Activated T-helper 1 cell treated with anti-CD3 and anti-CD28 coated beads, Interleukin-2, amount 50 U/mL, for 16 hours (primary cell): ENCODE measurements at places on chromosomes 2 and 18.

DNA sequence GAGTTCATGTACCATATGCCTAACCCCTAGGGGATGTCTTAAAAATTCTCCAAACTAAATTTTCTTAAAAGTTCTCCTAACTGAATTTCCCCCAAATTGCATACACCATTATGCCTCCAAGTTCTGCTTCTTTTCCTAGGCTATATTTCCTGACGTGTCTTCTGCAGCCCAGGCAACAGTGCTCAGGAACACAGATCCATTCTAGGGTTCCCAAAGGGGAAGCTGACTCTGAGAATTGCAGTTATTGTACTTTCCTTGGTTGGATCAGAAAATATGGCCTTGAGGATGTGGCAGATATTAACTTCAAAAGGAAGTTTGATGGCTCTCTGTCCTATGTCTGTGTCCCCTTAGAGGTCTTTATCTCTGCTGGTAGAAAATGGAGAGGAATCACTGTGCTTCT is 124.3 kb downstream of the TMEM17 start:
- DNase-seq, result no peak

DNA sequence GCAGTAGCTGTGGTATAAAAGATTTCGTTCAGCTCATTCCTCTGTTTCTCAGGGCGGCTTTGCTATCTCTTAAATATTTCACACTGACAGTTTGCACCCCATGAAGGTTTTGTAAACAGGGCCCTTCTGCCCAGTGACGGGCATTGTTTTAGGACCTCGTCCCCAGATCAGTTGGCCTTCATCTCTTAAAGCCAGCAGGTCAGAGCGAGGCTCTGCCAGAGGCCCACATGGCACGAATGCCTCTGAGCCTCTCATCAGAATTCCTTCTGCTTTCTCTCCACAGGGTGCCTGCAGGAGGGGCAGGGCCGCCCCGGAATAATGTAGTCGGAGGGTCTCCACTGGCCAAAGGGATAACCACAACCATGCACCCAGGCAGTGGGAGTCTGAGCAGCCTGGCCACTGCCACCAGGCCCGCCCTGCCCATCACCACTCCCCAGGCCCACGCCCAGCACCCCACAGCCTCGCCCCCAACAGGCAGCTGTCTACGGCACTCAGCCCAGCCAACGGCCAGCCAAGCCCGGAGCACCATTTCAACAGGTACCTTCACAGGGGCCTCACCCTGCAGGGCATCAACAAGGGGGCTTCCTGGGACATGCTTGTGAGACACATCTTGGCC is 177.0 kb downstream of the SEPTIN10 start:
- DNase-seq, result no peak

GRCh38 chr2:54957321-54957999 is 92.8 kb downstream of the RTN4 start:
- no peak for DNase-seq

DNA sequence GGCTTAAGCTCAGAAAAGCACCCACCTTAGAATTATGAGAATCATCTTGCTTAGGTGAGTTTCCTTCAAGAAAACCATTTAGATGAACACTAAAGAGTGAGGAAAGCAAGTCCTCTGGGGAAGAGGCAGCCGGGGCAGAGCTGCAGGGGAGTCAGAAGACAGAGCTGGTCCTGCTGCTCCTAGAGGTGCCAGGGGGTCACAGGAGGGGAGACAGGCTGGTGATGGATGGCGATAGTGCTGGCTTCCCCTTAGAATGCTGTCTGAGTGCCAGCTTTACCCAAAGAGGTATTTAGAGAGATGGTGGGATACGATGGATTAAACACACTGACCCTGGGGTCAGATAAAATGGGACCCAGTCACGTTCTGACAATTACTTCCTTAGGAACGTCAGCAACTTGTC is 269.4 kb downstream of the TDRD15 start:
- DNase-seq, result no peak

GRCh38 chr2:156937430-156937829 is 320.1 kb upstream of the GALNT5 start:
- no peak for DNase-seq

GRCh38 chr18:30684825-30685481 is 357.6 kb downstream of the DSC3 start:
- no peak for DNase-seq

GRCh38 chr2:144943986-144944385 is 424.1 kb upstream of the ZEB2 start:
- no peak for DNase-seq

- DNase-seq, result no peak
These were observed at the start of gene IHH for GRCh38 chr2:219060821-219061791. Gene IHH (minus strand): TSS chr2:219060921. CDS start chr2:219060467, 454 bp downstream.

DNA sequence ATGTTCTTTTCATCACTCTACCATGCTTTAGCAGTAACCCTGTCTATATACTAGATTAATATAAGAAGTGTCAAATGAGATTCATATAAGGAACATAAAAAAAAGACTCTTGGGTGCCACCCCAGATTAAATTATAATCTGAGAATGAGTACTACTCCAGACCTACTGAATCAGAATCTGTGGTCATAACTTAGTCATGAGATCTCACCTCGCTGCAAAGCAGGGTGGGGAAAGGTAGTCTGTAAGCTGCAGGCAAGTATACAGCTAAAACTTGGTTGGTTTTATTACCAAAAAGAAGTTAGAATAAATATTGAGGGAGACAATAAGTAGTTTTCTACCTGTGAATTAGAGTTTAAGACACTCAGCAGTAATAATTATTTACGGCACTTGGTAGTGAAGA is 175.6 kb downstream of the PARD3B start:
- no peak for DNase-seq

- no peak for DNase-seq
These were observed 1588.5 kb upstream of the PIK3C3 start for GRCh38 chr18:40366521-40366920.

DNA sequence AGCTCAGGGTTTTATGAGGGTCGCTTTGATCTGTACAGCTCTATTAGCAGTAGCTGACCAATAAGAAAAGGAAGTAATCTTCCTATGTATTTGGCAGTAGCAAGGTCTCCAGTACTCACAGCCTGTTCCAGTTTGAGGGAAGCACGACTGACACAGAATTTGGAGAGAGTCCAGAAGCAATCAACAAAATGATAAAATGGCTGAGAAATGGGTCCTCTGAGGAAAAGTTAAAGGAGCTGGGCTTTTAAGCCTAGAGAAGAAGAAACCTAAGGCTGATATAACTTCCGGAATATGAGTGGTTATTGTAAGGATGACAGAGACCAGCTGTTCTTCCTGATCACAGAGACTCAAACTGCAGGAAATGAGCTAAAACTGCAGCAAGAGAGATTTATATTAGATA is 382.8 kb downstream of the GPD2 start:
- no peak for DNase-seq

DNA sequence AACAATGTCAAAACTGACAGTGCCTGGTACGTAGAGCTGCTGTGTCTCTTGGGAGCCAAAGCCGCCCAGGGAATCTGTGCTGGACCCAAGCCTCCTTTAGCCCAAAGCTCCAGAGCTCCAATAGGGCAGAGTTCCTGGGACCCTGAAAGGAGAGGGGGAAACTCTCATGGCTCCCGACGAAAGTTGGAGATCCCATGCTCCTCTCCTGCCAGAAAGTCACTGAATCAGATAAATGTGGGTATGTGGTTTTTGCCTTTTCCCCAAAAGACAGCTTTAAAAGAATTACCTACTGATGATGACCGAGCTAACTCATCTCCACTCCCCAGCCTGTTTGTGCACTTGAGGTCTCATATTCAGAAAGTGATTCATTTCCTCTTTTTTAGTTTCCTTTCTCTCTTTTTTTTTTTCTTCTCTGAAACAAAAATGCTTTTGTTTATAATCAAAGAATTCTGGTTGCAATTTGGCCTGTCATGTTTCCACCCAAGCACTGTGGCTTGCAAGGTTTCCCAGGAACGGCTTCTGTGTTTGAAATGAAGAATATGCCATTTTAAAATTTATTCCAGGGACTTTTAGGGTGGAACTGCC is 14.1 kb upstream of the PMAIP1 start:
- no peak for DNase-seq

DNA sequence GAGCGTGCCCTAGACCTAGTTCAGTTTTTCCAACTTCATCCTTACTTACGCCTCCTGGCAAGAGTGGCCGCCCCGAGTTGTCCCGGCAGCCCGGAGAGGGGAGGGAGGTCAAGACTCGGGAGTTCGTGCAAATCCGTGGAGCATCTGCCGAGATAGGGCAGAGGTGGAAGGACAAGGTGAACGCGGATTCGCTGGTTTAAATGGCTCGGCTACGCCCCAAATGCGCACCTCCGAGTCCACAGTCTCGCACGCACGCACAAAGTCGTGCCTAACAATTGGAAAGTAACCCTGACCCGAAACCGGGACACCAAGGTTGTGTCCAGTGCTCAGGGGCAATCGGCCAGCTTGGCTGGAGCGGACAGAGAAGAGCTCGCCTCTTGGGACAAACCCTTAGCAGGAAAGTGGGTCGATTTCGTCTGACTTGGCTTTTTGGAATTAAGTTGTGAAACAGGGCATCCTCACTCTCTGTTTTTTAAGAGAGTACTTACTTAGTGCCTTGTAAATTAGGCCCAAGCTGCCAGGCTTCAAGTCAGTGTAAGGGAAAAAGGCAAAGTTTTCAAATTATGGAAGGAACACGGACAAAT is 726 bp upstream of the SS18 start:
- no peak for DNase-seq

DNA sequence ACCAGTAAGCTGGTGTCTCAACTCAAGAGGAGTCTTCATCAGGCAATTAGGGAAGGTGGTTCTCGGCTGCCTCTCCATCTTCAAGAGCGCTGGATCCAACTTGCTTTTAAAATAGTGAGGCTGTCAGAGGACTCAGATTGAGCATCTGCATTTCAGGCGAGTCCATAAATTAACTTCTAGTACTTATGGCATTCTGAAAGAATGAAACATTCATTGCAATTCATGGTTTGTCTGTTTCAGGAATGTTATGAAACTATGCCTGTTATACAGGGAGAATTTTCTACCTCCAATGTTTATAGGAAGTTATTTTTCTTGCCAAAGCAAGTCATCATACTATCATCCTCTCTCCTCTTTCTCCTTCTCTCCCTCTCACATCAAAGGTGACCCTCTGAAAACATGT is 883.2 kb downstream of the SLC4A3 start:
- no peak for DNase-seq

- DNase-seq, result no peak
These were observed 159.7 kb downstream of the SMAD7 start for GRCh38 chr18:48790869-48791635.

GRCh38 chr2:228283491-228284171 is 102.1 kb upstream of the SPHKAP start:
- no peak for DNase-seq

GRCh38 chr2:58341047-58341446 is 99.9 kb upstream of the FANCL start:
- DNase-seq, result no peak

- DNase-seq, result no peak
These were observed 24.7 kb downstream of the RAPH1 start for GRCh38 chr2:203510256-203510940.

DNA sequence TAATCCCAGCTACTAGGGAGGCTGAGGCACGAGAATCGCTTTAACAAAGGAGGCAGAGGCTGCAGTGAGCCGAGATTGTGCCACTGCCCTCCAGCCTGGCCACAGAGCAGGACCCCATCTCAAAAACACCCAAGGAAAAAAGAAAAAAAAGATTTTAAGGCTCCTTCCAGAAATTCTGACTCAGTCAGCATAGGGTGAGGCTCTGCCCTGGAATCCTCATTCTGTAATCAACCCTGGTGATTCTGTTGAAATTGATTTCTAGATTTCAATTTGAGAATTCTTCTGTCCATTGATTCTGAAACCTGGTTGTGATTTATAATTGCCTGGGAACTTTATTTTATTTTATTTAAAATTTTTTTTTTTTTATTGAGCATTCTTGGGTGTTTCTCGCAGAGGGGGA is 27.1 kb upstream of the VPS4B start:
- no peak for DNase-seq

DNA sequence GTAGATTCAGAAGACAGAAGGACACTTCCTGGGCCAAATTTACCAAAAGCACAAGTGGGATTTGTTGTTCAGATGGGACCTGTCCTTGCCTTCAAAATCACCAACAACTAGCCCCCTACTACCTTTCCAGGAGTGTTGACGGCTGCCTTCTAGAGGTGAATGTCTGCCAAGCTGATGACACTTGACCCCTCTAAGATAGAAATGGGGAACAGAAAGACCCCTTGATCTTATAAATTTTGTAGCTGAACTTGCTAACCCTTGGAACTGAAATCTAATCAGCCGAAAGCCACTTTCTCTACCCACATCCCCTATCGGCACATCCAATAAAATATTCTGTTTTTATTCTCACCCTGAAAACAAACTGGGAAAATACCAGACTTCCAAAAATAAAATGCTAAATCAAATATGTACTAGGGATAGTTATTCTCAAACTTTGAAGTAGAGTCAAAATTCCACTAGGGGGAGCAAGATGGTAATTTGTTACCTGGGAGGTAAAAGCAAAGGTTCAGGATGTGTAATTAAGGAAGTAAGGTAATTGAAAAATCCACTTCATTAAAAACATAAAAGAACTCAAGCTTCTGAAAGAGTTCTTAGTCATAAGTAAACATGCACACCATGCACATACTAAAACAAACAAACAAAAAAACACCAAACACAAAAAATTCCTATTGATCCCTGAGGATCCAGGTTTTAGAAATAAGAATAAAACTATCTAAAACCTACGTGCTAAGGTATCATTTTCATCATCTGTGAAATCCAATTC is 119.2 kb downstream of the ANKRD44 start:
- no peak for DNase-seq

DNA sequence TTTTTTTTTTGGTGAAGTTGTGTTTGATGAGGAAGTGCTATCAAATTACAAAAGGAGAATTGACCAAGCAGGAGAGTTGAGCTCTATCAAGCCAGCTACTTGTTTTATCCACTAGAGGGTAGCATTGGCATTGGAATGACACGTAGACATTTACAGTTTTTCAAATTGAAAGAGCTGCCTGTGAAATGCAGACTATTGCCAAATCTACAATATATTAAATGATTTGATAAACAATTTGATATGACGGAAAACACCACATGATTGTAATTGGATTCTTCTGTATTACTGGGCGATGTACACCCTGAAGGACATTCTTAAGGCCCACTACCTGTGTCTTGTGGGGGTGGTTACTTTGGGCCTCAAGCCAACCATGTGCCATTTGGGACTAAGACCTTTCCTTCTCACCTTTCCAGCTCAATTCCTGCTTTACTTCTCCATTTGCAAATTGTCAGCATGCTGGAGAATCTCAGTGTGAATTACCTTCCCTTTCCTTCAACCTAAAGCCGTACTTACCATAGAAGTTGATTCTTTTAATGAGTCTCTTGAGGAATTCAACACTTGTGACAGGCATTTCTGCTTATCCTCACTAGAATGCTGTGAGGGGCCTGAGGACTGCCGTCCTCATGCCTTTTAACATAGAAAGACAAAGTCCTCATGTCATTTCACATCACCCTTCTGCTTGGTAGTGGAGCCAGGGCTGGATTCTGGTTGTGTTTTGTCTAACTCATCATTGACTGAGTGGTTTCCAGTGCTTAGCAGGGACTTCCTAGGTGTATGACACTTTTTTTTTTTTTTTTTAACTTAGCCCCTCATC is 134.8 kb upstream of the THUMPD2 start:
- no peak for DNase-seq

DNA sequence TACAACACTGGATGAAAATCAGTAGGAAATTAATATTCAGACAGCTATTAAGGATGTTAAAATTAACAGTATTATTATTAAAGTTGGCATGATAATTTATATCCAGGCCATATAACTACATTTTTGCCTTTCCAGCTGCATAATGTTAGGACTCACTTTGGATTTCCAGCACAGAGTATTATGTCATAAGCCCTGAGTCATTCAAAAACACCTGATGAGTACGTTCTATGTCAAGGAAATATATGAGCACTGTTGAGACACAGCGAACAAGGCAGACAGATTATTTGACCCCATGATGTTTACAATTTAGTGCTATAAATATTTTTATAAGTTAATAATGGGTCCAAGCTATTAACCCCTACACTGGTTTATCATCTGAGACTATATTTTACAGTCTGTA is 59.8 kb upstream of the RIT2 start:
- no peak for DNase-seq
